Osteoblast (primary cell): ENCODE measurements at places on chromosomes 5 and 9. TPM values are rescaled to one million over a fixed set of nuclear protein-coding genes. Genes with fewer than 3 reads are reported as not detected.

- no peak for DNase-seq
- H3K36me3 ChIP-seq = no peaks in the 10 kb centered on the region
- H3K27ac ChIP-seq = no peak overlapping the region
- H3K27me3 ChIP-seq = peaks cover 2% of the 10 kb centered on the region
- no peak overlapping the region for H3K4me3 ChIP-seq
- H3K4me1 ChIP-seq = no peaks in the 10 kb centered on the region
Measured at GRCh38 chr9:13500034-13500433, 220.5 kb upstream of the MPDZ start.

- no peak overlapping the region for H3K27ac ChIP-seq
- H3K4me1 ChIP-seq = no peaks in the 10 kb centered on the region
- DNase-seq = no peak
Measured at GRCh38 chr5:79702606-79703380, 13.2 kb downstream of the CMYA5 start.

- no peak overlapping the region for H3K4me3 ChIP-seq
- no peaks in the 10 kb centered on the region for H3K27me3 ChIP-seq
- H3K27ac ChIP-seq = peak overlapping the region; percentile 85
- peaks cover 76% of the 10 kb centered on the region for H3K36me3 ChIP-seq
Measured at GRCh38 chr5:14416621-14417275, 164.8 kb upstream of the OTULINL start.

GRCh38 chr5:144035046-144035740 lies 135.3 kb downstream of the YIPF5 start:
- H3K4me3 ChIP-seq = no peak overlapping the region
- peak overlapping the region; percentile 62 for H3K27ac ChIP-seq
- H3K27me3 ChIP-seq = no peaks in the 10 kb centered on the region

DNA sequence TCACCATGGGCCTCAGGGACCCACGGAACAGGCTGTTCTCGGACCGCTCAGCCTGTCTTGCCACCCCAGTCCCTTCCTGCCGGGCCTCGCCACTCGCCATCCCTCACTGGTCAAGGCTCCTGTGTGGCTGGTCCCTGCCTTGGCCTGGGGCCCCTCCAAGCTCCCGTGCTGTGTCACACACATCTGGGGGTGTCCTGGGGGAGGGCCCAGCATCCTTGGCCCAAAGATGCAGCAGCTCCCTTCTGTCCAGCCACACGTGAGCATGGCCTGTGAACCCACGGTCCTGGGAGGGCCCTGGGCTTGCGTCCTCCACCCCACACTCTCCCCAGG lies 425 bp upstream of the EGFL7 start:
- H3K4me1 ChIP-seq = peaks cover 3% of the 10 kb centered on the region
- H3K27ac ChIP-seq = no peak overlapping the region
- no peak overlapping the region for H3K4me3 ChIP-seq
- DNase-seq = no peak
- no peaks in the 10 kb centered on the region for H3K36me3 ChIP-seq
- H3K27me3 ChIP-seq = peaks cover 17% of the 10 kb centered on the region

GRCh38 chr5:67190861-67191260 lies 5.7 kb downstream of the CD180 start:
- no peaks in the 10 kb centered on the region for H3K27me3 ChIP-seq
- H3K36me3 ChIP-seq = no peaks in the 10 kb centered on the region
- H3K4me3 ChIP-seq = no peak overlapping the region
- H3K27ac ChIP-seq = no peak overlapping the region
- DNase-seq = no peak

GRCh38 chr9:88075966-88076285 lies 62.3 kb downstream of the SPATA31C2 start:
- peaks cover 2% of the 10 kb centered on the region for H3K4me1 ChIP-seq
- no peak overlapping the region for H3K27ac ChIP-seq
- H3K36me3 ChIP-seq = no peaks in the 10 kb centered on the region
- peak overlapping the region; percentile 71 for H3K4me3 ChIP-seq
- no peaks in the 10 kb centered on the region for H3K27me3 ChIP-seq

- peak; percentile 82 for DNase-seq
- H3K36me3 ChIP-seq = peaks cover 75% of the 10 kb centered on the region
- no peak overlapping the region for H3K4me3 ChIP-seq
- H3K27ac ChIP-seq = no peak overlapping the region
- no peaks in the 10 kb centered on the region for H3K27me3 ChIP-seq
Measured at GRCh38 chr5:177528631-177529030, 11.9 kb upstream of the DDX41 start.

DNA sequence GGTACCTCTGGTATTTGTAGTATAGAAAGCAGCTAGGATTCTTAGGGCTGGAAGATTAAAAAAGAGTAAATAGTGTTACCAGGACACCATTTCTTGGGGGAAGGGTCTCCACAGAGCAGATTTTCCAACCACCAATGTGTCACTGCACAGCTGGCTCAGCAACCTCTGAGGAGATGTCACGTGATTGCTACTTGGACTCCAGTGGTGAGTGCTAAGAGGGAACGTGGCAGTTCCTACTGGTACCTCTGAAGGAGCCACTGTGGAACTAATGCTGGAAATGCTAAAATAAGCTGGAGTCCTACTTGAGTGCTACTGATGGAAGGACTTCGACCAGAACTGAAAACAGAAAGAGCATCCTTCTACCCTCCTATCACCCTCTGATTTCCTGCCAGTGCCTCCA lies 36.1 kb upstream of the SPDL1 start:
- H3K27ac ChIP-seq = no peak overlapping the region
- H3K36me3 ChIP-seq = no peaks in the 10 kb centered on the region
- no peak for DNase-seq
- H3K4me3 ChIP-seq = peak overlapping the region; percentile 14
- H3K4me1 ChIP-seq = peaks cover 18% of the 10 kb centered on the region

- H3K27me3 ChIP-seq = no peaks in the 10 kb centered on the region
- H3K4me1 ChIP-seq = peaks cover 19% of the 10 kb centered on the region
- no peaks in the 10 kb centered on the region for H3K36me3 ChIP-seq
- H3K4me3 ChIP-seq = peak overlapping the region; percentile 64
Measured at GRCh38 chr5:116454417-116454927, 120.2 kb downstream of the SEMA6A start.

DNA sequence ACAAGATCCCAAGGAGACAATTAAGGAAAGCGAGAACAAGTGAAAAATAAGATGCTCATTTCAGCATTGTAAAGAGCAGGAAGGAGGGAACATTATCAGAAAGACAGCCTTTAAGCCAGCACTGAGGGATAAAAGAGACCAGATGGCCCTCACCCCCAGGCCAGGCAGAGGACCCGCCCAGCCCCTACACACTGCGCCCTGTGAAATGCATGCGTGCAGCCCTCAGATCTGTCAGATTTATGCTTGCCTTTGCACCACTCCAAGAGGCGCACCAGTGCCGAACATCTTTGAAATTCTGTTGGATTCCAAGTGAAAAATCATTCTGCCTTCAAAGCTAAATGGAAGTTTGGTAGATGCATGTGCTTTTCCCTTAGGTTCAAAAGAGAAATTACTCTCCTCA lies 378.0 kb downstream of the MLLT3 start:
- no peaks in the 10 kb centered on the region for H3K36me3 ChIP-seq
- no peaks in the 10 kb centered on the region for H3K4me1 ChIP-seq
- DNase-seq = no peak
- peaks cover 2% of the 10 kb centered on the region for H3K27me3 ChIP-seq
- H3K4me3 ChIP-seq = no peak overlapping the region
- no peak overlapping the region for H3K27ac ChIP-seq

DNA sequence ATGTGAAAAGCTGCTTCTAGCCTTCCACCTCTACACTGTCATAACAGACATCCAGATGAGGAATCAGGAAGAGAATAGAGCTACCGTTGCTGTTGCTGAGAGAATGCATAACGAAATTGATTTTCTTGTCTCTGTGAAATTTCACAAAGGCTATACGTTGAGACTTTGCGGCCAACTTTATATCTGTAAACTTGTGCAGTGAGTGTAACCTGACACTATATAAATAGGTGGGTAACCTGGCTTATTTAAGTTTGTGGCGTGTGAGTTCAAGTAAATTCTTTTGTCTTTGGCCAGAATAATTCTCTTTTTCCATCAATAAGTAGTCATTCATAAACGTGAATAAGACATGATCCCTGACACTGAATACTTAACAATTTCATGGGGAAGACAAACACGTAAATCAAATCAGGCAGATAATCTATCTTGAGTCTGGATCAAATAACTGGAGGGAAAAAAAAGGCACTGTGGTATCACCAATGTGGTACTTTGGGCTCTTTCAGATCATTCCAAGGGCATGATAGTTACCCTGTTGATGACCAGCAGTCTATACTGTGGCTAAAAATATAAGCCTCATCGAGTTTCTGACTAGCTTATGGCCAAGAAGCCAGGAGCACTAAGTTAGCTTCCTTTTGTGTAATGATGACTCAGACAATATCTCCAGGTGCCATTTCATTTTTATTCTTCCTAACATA lies 98.2 kb upstream of the RASA1 start:
- no peaks in the 10 kb centered on the region for H3K36me3 ChIP-seq
- H3K27ac ChIP-seq = no peak overlapping the region
- H3K27me3 ChIP-seq = no peaks in the 10 kb centered on the region
- no peak for DNase-seq
- H3K4me1 ChIP-seq = no peaks in the 10 kb centered on the region

DNA sequence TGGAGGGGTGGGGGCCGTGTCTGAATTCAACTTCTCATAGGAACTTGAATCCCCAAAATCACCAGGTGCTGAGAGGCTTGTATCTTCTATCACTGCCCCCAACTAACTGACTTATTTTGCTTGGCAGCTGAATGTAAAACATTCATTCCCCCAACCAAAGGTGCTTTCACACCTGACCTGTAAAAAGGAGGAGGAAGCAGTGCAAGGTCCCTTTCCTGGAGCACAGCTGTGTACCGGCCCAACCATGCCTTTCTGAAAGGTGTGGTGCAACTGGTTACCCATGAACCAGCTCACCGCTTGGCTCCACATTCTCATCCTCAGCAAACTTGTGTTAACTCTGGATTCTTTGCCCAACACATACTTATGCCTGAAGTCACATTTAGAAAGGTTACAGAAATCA lies 34.7 kb downstream of the TMEM167A start:
- H3K27me3 ChIP-seq = no peaks in the 10 kb centered on the region
- H3K36me3 ChIP-seq = no peaks in the 10 kb centered on the region
- DNase-seq = no peak

- no peaks in the 10 kb centered on the region for H3K4me1 ChIP-seq
- H3K27me3 ChIP-seq = no peaks in the 10 kb centered on the region
- H3K4me3 ChIP-seq = no peak overlapping the region
- no peak for DNase-seq
Measured at GRCh38 chr5:125778791-125779190, 644.4 kb upstream of the GRAMD2B start.

DNA sequence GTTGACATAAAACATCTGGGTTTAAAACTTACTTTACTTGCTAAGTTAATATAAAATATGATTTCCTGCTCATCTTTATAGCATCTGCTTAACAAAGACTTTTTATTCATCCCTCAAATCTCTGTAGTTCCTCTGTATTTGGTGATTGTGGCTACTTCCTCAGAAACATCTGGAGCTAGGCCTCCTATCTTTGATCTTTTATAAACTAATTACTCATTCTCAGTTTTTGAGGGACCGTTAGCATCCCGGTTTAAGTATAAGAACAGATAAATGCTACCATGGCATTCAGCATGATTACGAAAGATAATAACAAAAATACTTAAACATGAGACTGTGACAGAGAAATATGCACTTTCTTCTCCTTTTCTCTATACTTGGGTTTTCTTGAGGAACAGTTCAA lies 85.3 kb downstream of the SLC38A9 start:
- no peaks in the 10 kb centered on the region for H3K36me3 ChIP-seq
- no peak for DNase-seq
- no peaks in the 10 kb centered on the region for H3K27me3 ChIP-seq

- H3K36me3 ChIP-seq = peaks cover 11% of the 10 kb centered on the region
- H3K4me1 ChIP-seq = peaks cover 13% of the 10 kb centered on the region
- H3K4me3 ChIP-seq = no peak overlapping the region
Measured at GRCh38 chr9:134681061-134681661, 39.6 kb downstream of the COL5A1 start.

DNA sequence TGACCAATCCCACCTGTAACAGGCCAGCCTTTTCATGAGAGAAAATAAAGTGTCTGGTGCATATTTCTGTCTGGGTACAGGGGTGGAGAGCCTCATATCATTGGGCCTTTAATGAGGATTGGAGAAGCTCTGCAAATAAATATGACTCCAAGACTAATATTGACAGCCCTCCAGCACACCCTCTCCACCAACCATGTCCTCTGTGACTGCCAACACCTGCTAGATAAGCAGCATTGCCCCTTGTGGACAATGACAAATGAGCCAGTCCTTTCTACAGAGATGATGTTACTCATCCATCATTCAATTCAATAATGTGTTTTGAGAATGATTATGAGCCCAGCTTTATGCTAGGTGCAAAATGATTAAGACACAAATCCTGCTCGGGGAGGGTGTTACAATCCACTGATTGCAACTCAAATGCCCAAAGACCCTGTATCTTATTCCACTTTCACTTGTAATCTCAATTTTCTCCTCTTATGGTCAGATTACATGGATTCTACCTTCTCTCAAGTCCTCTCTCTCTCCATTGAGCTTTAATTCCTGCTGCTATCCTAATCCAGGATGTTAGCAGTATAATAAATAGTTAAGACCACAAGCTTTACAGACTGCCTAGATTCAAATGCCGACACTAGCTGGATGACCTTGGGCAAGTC lies 2.1 kb upstream of the GFRA3 start:
- H3K27me3 ChIP-seq = peaks cover 14% of the 10 kb centered on the region
- H3K4me1 ChIP-seq = peaks cover 2% of the 10 kb centered on the region
- no peaks in the 10 kb centered on the region for H3K36me3 ChIP-seq
- no peak overlapping the region for H3K4me3 ChIP-seq

GRCh38 chr5:79032031-79032695 lies 37.3 kb downstream of the DMGDH start:
- no peaks in the 10 kb centered on the region for H3K36me3 ChIP-seq
- H3K4me1 ChIP-seq = no peaks in the 10 kb centered on the region
- DNase-seq = peak; percentile 30
- H3K27ac ChIP-seq = no peak overlapping the region

GRCh38 chr5:87916320-87916719 lies 352.3 kb downstream of the TMEM161B start:
- no peaks in the 10 kb centered on the region for H3K27me3 ChIP-seq
- no peaks in the 10 kb centered on the region for H3K4me1 ChIP-seq
- H3K27ac ChIP-seq = no peak overlapping the region
- no peaks in the 10 kb centered on the region for H3K36me3 ChIP-seq
- H3K4me3 ChIP-seq = no peak overlapping the region
- no peak for DNase-seq

- no peak overlapping the region for H3K27ac ChIP-seq
- no peaks in the 10 kb centered on the region for H3K27me3 ChIP-seq
- no peaks in the 10 kb centered on the region for H3K4me1 ChIP-seq
- no peak overlapping the region for H3K4me3 ChIP-seq
- DNase-seq = no peak
Measured at GRCh38 chr5:120103495-120103894, 360.6 kb upstream of the PRR16 start.

GRCh38 chr9:103245369-103245768 lies 250.2 kb downstream of the CYLC2 start:
- H3K27ac ChIP-seq = no peak overlapping the region
- H3K4me3 ChIP-seq = no peak overlapping the region
- no peaks in the 10 kb centered on the region for H3K36me3 ChIP-seq
- no peaks in the 10 kb centered on the region for H3K4me1 ChIP-seq
- no peaks in the 10 kb centered on the region for H3K27me3 ChIP-seq

- H3K27ac ChIP-seq = no peak overlapping the region
- peak; percentile 66 for DNase-seq
- H3K4me3 ChIP-seq = no peak overlapping the region
- H3K27me3 ChIP-seq = peaks cover 7% of the 10 kb centered on the region
Measured at GRCh38 chr5:73981704-73982103, 355.7 kb downstream of the ARHGEF28 start.

GRCh38 chr9:72919246-72919945 lies 33.5 kb downstream of the ALDH1A1 start:
- H3K4me3 ChIP-seq = no peak overlapping the region
- no peak for DNase-seq
- H3K4me1 ChIP-seq = no peaks in the 10 kb centered on the region
- no peaks in the 10 kb centered on the region for H3K36me3 ChIP-seq

RBM18 gene
- total RNA-seq = 10.0 and 10.9 TPM in 2 replicates

TMEFF1 gene
- 0.72 and 1.2 TPM in 2 replicates for total RNA-seq

CBY3 gene
- not detected in 2 replicates for total RNA-seq

CLTB gene
- total RNA-seq = 61.3 and 63.0 TPM in 2 replicates

UHRF2 gene
- 81.3 and 84.3 TPM in 2 replicates for total RNA-seq

BAAT gene
- total RNA-seq = under 0.01 TPM in 1 of 2 replicates, not detected in the other
